Stimulated activated CD8-positive, alpha-beta memory T cell treated with anti-CD3 and anti-CD28 coated beads, Interleukin-15, amount 100 ng/mL, for 48 hours (primary cell): ENCODE measurements at places on chromosomes 5 and 9.

- DNase-seq, result no peak
Measured at GRCh38 chr9:87717456-87717855, 8.5 kb upstream of the CTSL start.

GRCh38 chr5:124383693-124384092 lies 362.7 kb downstream of the ZNF608 start:
- no peak for DNase-seq

GRCh38 chr5:178241688-178242231 lies 9.2 kb upstream of the PHYKPL start:
- DNase-seq, result no peak

- DNase-seq, result no peak
Measured at GRCh38 chr9:35783418-35783817, 8.0 kb upstream of the NPR2 start.

DNA sequence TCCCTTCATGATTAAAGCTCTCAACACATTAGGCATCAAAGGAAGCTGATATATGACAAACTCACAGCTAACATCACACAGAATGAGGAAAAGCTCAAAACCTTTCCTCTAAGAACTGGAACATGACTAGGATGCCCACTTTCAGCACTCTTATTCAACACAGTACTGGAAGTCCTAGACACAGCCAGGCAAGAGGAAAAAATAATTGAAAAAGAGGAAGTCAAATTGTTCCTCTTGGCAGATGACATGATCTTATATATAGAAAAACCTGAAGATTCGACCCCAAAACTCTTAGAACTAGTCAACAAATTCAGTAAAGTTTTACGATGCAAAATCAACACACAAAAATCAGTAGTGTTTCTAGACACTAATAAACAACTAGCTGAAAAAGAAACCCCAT lies 144.3 kb upstream of the NREP start:
- DNase-seq, result no peak

GRCh38 chr5:164472165-164472564 lies 966.7 kb downstream of the MAT2B start:
- DNase-seq, result no peak

GRCh38 chr9:70205366-70206020 lies 53.3 kb upstream of the SMC5 start:
- DNase-seq, result no peak

DNA sequence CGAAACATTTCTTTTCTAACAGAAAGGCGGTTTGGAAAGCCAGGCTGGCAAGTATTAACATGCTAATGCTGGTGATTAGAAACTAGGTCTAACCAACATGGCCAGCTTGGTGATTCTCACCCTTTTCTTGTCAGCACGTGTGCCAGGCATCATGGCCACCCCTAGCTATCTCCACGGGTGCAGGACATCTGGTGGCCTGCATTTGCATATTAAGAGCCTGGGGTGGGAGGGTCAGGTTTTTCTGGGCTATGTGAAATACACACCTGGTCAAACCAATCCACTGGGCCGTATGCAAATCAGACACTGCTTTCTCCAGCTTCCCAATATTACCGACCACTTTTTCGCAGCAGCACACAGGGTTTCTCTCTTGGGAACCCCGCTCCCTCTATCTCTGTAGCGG lies 612.1 kb downstream of the PTPRD start:
- DNase-seq, result no peak

DNA sequence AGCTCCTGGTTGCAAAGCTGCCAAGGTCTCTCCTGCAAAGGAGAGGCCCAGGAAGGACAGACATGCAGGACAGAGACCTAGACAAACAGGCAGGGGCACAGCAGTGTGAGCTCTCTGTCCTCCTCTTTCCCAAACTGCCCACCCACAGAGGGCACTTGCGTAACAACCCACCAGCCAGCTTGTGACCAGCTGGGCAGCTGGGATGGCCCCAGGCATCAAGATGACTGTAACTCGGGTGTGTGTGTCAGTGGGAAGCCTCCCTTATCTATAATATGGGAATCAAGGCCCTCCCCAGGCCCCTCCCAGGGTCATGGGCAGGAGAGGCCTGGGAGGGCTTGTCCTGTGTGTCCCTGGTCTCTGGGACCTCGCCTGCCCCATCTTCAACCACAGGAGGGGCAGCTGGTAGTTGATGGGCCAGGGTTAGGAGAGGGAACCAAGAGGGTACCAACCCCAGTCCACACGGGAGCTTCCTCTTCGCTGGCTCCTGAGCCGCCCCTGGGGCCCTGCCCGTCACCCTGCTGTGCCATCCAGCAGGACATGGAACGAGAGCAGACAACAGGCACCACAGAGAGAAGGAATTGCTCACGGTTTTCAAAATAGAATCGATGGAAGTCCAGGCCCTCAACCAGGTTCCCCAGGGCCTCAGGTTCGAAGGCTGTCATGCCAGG lies 37.9 kb downstream of the SLC6A7 start:
- no peak for DNase-seq

- no peak for DNase-seq
Measured at GRCh38 chr5:169216866-169217265, 84.1 kb downstream of the SLIT3 start.

- DNase-seq, result no peak
Measured at GRCh38 chr5:73176250-73176649, 3.3 kb downstream of the TMEM174 start.

GRCh38 chr5:134547066-134547465 lies 21.6 kb downstream of the JADE2 start:
- no peak for DNase-seq

GRCh38 chr5:143739746-143740145 lies 72.2 kb upstream of the HMHB1 start:
- no peak for DNase-seq

- no peak for DNase-seq
Measured at GRCh38 chr5:138273834-138274188, 610 bp downstream of the GFRA3 start.

DNA sequence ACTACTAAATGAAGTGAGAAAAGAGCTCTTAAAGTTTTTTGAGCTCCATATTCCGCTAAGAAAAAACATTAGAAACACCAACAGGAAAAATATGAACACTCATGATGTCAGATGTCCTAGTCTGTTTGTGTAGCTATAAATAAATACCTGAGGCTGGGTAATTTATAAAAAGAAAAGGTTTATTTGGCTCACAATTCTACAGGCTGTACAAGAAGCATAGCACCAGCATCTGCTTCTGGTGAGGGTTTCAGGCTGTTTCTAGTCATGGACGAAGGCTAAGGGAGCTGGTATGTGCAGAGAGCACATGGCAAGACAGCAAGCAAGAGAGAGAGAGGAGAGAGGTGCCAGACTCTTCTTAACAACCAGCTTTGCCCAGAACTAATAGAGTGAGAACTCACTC lies 186.2 kb downstream of the PLK2 start:
- DNase-seq, result no peak

DNA sequence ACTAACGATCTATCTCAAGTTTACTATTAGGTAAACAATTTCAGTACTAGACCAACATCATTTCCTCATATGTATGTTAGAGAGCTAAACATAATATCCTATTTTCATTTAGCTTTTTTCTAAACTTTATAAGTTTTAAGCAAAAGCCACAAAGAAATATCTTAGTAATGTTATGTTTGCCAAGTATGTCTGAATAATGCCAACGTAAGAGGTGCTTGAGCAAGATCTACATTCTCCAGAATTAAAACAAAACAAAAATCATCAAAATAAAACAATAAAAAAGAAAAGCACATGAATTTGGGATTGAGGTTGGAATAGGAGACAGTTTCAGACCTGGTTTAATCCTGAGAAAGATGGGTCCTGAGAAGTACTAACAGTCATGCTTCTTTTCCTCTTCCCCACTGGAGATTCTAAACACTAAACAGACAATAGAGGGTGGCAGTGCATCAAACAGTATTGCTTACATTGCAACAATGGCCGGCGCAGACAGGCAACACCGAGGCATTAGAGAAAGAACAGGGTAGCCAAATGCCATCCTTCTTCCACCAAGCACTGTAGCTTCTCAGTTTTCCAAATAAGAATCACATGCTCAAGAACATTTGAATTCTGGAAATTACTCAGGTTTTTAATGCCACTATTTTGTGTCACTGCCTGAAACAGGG lies 33.6 kb downstream of the CSNK1A1 start:
- no peak for DNase-seq

DNA sequence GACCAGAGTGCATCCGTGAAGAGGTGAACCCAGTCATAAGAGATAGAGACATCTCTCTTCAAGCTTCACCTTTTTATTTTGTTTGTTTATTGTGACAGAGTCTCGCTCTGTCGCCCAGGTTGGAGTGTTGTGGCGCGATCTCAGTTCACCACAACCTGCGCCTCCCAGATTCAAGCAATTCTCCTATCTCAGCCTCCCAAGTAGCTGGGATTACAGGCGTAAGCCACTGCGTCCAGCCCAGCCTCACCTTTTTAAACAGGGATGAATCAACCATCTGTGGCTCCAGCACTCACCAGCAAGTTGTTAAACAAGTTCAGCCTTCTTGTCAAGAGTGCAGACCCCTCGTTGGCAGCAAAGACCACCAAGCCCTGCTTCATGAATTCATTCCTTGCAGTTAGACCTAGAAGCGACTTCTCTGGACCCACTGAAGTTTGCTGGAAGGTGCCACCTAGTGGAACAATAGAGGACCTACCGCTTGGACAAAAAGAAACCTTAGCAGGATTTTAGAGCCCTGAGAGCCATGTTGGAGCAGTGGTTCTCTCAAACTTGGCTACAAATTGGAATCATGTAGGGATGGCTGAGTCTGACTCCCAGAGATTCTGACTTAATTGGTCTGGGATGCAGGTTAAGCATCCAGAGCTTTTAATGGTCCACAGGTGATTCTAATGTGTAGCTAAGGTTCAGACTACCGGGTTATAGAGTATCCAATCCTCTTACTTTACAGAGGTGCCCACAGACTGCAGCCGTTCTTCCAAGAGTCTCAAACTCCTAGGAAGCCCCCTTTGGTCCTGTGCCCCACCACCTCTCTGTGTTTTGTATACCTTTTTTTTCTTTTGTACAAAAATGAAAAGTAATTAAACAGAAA lies 10.5 kb upstream of the GALNT10 start:
- no peak for DNase-seq

DNA sequence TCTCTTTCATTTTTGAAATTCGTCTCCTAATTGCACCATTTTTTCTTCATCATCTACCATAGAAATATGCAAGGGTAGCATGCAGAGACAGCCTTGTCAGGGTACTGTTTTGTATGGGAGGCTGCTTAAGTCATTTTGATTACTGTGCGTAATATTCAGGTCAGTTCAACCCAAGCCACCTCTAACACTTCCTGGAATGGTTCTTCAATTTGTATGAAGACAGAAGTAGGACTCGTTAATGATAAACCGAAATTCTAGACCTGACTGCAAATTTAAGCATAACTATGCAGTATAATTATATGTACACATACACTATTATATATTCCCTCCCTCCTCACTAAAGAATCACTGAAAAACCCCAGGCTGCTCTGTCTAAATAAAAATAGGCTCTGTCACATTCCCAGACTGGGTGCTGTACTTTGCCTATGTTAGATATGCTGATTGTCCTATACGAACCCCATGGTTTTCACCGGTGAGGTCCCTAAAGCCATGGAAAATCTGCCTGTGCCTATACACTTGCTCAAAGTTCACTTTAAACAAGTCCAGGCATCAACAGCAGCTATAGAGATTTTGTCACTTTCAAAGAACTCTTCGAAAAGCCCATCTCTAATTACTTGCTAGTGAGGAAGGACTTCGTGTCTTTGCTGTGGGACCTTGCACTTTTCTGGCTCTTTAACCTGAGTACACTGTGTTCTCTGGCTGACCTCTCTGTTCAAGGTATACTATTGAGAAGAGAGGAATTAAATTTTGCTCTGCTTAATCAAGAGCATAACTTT lies 352.1 kb upstream of the CD180 start:
- no peak for DNase-seq

GRCh38 chr9:84615544-84615943 lies 54.0 kb upstream of the NTRK2 start:
- DNase-seq, result no peak

GRCh38 chr9:136854842-136855460 lies 2.8 kb downstream of the MAMDC4 start:
- DNase-seq, result no peak

- DNase-seq, result no peak
Measured at GRCh38 chr5:159496773-159497172, 166.5 kb upstream of the IL12B start.

- no peak for DNase-seq
Measured at GRCh38 chr5:167819406-167819805, 472.0 kb upstream of the WWC1 start.

- DNase-seq, result no peak
Measured at GRCh38 chr9:105833271-105833975, 139.1 kb downstream of the TMEM38B start.

DNA sequence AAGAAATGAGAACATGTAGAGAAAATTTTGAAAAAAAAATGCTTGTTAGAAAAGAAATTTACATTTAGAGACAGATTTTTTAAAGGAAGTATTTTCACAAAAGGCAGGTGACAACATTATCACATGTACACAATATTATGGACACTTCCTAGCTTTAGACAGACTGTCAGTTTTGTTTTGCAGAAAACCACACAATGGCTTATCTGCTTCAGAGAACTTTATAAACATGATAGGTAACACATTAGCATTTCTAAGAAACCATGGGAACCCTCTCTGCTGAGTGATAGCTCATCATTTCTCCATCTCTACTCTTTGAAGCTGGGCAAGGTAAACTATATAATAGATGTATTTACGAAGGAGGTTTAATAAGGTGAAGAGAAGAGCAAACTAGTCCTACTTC lies 25.6 kb downstream of the POU5F2 start:
- no peak for DNase-seq

GRCh38 chr9:20224756-20225155 lies 397.5 kb downstream of the MLLT3 start:
- no peak for DNase-seq

DNA sequence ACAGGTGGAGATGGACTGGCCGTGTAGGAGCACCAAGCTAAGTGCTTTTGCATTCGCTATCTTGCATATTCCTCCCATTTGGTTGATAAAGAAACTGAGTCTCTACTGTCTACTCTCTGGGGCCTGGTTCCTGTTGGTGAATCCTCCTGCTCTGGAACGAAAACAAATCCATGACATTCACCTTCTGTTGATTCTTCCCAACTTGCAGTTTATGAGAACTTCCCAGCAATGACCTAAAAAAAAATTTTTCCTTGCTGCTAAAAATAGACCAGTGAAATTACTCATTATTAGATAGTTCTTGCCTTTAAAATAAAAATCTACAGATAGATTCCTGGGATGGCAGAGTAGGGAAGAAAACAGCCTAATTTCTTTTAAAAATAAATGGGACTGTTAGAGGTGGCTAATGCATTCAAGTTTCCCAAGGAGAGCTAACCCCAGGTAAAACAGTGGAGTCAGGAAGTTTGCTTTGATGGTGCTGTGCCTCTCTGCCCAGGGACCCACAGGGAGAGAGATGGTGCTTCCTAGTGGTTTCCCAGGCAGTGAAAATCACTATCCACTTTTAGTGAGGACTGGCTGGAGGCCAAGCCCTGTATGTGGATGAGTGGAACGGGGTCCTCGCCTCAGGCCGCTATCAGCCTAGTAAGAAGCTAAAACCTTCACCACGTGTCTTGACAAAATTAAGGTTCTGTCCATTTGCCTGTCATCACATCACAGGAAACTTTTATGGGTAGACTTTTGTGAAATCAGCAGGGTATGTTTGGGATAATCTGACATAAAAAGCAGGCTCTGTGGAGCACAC lies 68.4 kb upstream of the NR3C1 start:
- no peak for DNase-seq
